Peyer's patch (tissue), 4 donors: ENCODE measurements at places on chromosomes 7 and 10.
A peak's percentile ranks its signal among the peaks of the same experiment; 100 is the strongest.

DNA sequence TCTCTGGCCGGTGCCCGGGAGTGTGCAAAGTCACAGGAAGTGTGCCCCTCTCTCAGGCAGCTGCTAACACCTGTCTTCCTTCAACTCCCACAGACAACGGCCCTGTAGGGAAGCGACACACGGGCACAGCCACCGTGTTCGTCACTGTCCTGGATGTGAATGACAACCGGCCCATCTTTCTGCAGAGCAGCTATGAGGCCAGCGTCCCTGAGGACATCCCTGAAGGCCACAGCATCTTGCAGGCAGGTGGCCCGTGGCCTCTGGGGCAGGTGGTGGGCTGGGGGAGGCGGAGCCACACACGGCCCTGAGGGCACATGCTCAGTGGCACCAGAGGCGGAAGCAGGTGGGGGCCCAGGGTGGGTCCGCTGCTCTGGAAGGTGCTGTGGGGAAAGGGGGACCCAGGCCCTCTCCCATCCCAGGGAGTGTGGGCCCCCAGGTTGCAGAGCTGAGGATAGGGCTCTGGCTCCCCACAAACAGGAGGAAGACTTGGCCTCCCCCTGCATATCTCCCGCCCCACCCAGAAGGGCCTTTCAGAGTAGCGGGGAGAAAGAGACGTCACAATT lies 6.9 kb downstream of the C10orf105 start:
- peak; percentile 34 for DNase-seq
- no peaks in the 10 kb centered on the region for H3K36me3 ChIP-seq
- H3K27ac ChIP-seq, result peak overlapping the region; percentile 67
- peaks cover 37% of the 10 kb centered on the region for H3K4me1 ChIP-seq

DNA sequence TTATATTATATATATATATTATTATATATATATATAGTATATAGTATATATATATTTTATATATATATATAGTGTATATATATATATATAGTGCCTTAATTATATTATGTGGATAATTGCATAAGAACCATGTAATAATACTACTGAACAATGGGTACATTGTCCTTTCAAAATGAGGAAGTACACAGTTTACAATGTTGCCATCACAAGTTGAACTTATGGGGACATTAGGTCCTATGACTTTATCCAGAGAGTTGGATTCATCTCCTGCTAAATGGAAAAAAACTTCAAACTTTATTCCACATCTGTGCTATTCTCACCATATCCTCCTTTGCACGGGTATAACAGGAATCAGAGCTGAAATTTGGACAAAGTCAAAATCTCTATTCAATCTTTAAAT lies 105.0 kb upstream of the AGR3 start:
- H3K4me3 ChIP-seq, result no peak overlapping the region
- H3K27ac ChIP-seq, result no peak overlapping the region
- no peak for DNase-seq
- H3K36me3 ChIP-seq, result no peaks in the 10 kb centered on the region

DNA sequence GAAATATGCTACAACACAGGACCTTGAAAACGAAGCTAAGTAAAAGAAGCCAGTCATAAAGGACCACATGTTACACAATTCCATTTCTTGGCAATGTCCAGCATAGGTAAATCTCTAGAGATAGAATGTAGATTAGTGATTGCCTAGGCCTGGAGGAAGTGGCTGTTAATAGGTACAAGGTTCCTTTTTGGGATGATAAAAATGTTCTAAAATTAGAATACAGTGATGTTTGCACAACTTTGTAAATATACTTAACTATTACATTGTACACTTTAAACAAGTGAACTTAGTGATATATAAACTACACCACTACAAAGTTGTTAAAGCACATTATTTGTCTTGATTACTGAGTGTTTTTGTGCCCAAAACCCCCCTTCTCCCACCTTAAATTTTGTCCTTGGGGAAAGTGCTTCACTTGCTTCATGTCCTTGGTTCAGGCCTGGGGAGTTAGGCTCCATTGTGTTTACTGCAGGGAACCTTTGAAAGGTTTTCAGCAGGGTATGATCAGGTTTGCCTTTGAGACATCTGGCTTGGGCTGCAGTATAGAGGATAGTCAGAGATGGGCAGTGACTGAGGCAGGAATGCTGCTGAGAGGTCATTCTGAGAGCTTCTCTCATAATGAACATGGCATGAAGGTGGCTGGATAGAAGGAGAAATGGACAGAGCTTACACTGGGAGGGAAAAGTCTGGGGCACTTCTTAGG lies 1052.6 kb downstream of the REEP3 start:
- no peak overlapping the region for H3K27ac ChIP-seq
- H3K4me1 ChIP-seq, result no peaks in the 10 kb centered on the region
- H3K4me3 ChIP-seq, result no peak overlapping the region
- H3K36me3 ChIP-seq, result no peaks in the 10 kb centered on the region
- H3K27me3 ChIP-seq, result no peaks in the 10 kb centered on the region
- DNase-seq, result no peak

- DNase-seq, result peak; percentile 58
- no peak overlapping the region for H3K27ac ChIP-seq
- no peaks in the 10 kb centered on the region for H3K36me3 ChIP-seq
- H3K27me3 ChIP-seq, result no peaks in the 10 kb centered on the region
Measured at GRCh38 chr10:70348228-70348850, 34.1 kb downstream of the LRRC20 start.

GRCh38 chr10:92024700-92025099 lies 101.1 kb downstream of the BTAF1 start:
- no peaks in the 10 kb centered on the region for H3K36me3 ChIP-seq
- no peak overlapping the region for H3K27ac ChIP-seq
- no peak for DNase-seq
- no peaks in the 10 kb centered on the region for H3K4me1 ChIP-seq
- H3K27me3 ChIP-seq, result no peaks in the 10 kb centered on the region
- no peak overlapping the region for H3K4me3 ChIP-seq

DNA sequence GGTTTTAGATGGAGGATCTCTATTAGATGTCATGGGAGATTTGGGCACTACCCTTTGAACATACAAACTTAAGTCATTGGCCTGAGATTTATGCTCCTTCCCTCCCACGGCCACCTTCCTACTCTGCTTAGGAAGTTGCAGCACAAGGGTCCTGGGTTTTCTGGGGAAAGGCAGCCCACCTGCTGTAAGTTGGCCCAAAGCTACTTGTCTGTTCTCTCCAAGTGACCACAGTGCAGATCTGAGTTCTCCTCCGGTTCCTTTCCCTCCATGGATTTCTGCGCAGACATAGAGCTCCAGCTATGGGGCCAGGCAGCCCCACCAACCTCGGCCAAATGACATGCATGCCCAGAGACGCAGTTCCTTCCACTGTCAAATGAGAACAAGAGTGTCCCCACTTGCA lies 12.8 kb upstream of the C10orf53 start:
- DNase-seq, result no peak
- no peak overlapping the region for H3K27ac ChIP-seq
- H3K27me3 ChIP-seq, result no peaks in the 10 kb centered on the region
- H3K4me3 ChIP-seq, result no peak overlapping the region

- H3K27me3 ChIP-seq, result no peaks in the 10 kb centered on the region
- no peak overlapping the region for H3K27ac ChIP-seq
- no peaks in the 10 kb centered on the region for H3K4me1 ChIP-seq
- no peaks in the 10 kb centered on the region for H3K36me3 ChIP-seq
Measured at GRCh38 chr7:38040831-38041230, 120.4 kb downstream of the EPDR1 start.

DNA sequence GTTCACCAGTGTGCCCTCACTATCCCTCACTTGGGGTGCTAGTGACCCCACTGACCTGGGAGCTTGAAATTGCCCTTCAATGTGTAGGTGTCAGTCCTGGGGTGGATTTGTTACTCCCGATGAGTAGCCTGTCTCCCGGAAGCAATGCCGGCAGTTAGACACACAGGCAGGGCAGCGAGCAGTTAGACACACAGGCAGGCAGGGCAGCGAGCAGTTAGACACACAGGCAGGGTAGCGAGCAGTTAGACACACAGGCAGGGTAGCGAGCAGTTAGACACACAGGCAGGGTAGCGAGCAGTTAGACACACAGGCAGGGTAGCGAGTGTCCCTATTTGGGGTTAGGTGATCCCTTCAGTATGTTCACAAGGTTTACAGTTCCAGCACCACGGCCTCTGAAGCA lies 44.0 kb downstream of the VWA2 start:
- H3K36me3 ChIP-seq, result no peaks in the 10 kb centered on the region
- H3K27me3 ChIP-seq, result no peaks in the 10 kb centered on the region
- no peak overlapping the region for H3K4me3 ChIP-seq
- H3K27ac ChIP-seq, result no peak overlapping the region
- H3K4me1 ChIP-seq, result no peaks in the 10 kb centered on the region

DNA sequence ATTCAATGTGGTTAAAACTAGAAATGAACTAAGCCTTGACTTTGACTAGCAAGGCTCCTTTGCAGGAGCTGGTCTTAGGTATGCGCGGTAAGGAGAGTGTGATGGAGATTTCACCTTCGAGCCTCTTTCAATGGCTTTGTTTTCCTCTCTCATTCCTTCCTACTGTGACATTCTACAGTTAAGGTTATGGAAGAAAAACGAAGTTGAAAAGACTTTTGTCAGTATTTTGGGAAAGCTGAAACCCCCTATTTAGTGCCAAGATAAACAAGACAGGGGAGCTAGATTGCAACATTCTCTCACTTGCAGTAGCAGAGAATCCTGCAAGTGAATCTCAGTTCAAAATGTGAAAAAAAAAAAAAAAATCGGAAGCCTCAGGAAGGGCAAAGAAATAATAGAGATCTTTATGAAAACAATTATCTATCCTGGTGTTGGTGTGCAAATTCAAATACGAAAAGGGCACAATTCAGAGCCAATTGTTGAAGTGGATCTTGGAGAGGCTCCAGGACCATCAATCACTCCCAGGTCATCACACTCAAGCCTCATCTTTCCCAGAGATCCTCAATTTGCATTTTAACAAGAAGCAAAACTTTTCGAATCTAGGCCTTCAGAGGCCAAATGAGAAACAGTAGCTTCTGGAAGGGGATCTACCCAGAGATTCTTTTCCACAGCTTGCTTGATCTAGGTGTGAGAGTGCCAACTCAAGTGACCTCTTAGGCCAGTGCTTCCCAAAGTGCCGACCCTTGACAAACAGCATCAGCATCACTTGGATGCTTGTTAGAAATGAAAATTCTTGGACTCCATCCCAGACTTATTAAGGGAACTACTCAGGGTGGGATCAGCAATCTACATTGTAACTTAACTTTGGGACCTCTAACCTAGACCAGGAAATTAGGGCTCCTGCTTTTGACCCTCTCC lies 163.8 kb downstream of the INHBA start:
- no peak for DNase-seq
- no peaks in the 10 kb centered on the region for H3K4me1 ChIP-seq
- no peak overlapping the region for H3K27ac ChIP-seq
- no peak overlapping the region for H3K4me3 ChIP-seq

GRCh38 chr7:18262058-18262457 lies 233.5 kb upstream of the HDAC9 start:
- no peak overlapping the region for H3K4me3 ChIP-seq
- DNase-seq, result no peak
- H3K27me3 ChIP-seq, result no peaks in the 10 kb centered on the region
- no peak overlapping the region for H3K27ac ChIP-seq
- H3K4me1 ChIP-seq, result no peaks in the 10 kb centered on the region

DNA sequence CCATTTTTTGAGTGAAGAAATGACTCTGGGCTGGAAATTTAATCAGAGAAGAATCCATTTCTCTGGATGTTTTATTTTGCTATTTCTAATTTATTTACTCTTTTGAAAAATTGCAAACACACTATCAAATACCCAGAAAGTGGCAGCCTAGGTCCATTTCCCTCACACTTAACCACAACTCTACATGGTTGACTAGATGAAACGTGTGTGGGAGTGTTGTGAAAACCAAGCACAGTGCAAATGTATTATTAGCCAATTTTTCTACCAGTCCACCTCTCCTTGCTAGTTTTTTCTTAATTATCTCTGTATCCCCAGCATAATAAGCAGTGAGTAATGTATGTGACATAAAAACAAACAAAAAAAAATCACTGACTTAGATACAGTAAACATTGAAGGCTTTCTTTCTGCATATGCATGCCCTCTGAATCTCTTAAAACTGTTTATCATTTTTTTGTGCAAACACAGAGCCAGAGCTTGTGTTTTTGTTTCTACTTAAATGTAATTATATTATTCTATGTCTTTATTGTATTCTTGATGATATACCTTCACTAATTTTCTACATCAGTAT lies 30.9 kb downstream of the SCIN start:
- H3K36me3 ChIP-seq, result no peaks in the 10 kb centered on the region
- no peak overlapping the region for H3K4me3 ChIP-seq
- no peak for DNase-seq
- no peaks in the 10 kb centered on the region for H3K27me3 ChIP-seq
- no peaks in the 10 kb centered on the region for H3K4me1 ChIP-seq
